Liver (tissue), 10 donors: ENCODE measurements at places on chromosomes 16 and 17.
A peak's percentile ranks its signal among the peaks of the same experiment; 100 is the strongest.

- no peak for DNase-seq
Observed at GRCh38 chr17:77572065-77572601, 386.4 kb upstream of the TNRC6C start.

DNA sequence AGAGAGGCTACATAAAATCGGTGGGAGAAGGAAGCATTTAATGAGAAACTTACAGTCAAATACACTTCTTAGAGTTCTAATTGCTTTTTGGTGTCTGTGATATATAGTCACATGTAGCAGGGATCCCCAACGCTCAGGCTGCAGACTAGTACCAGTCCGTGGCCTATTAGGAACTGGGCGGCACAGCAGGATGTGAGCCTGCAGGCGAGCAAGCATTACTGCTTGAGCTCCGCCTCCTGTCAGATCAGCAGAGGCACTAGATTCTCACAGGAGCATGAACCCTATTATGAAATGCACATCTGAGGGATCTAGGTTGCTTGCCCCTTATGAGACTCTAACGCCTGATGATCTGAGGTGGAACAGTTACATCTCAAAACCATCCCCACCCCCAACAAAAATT is 158.5 kb downstream of the TANC2 start:
- no peak for DNase-seq

DNA sequence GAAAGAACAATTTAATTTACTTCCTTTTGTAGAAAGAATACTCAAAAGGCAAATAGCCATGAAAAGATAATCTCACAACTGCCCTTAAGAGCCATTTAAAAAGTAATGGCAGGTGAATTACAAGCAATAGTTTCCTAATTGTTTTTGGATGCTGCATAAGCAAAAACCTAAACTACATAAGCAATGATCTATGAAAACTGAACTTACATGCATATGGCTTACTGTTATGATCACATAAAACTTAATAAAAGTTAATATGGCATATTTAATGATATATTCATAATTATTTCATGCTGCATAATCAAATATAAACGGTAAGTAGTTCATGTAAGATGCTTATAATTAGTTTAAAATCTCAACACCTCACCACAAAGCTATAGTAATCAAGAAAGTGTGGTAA is 18.6 kb downstream of the BRCA1 start:
- no peak for DNase-seq

DNA sequence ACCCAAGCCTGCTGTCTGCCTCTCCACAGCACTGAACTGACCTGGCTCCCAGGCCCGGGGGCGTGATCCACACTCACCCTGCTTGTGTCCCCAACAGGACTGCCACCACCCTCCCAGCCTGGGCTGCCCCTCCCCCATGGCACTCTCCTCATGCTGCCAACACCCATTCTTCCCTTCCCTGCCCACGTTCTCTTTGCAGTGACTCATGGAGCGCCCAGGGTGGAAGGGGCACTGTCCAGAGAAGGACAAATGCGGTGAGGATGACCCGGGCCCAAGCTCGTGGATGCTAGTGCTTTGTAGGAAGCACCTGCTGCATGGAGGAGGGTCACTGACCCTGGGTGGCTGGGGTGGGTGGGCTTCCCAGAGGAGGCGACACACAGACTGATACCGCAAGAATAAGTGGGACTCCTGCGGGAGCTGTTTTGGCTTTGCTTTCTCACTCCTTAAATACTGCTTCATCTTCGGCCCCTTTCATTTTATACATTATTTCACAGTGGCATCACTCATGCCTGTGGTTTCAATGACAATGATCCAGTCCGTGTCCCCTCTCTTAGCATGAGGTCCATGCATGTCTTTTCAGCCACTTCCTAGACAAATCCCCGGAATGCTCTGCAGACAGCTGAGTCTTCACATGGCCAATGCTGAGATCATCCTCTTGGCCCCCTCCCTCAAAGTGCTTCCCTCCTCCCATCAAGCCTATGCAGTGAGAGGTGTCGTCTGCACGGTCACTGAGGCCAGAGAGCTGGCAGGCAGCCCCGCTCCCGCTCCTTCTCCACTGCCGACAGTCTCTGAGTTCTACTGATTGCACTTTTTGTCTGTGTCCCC is 17.6 kb downstream of the CDK5R1 start:
- DNase-seq, result no peak

DNA sequence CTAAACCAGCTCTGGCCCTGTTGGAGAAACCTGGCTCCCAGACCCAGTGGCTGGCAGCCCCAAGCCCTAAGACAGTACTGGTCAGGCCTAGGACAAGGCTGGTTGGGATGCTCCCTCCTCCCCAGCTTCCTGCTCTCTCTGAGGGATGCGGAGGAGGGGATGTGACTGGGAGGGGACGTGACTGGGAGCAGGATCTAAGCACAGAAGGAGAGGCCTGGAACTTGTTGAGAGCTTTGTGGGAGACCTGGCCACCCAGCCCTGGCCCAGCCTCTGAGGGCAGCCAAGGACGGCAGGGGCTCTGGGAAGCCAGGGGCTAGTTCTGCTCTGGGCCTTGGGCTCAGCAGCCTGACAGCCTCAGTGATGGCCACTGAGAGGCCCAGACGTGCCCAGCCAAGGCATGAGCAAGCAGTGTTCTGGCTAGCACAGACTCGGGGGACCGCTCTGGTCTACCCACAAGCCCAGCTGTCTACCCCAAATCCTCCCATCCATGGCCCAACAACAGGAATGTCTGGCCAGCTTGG is 22.8 kb downstream of the ATP6V0D1 start:
- DNase-seq, result no peak

- no peak for DNase-seq
Observed at GRCh38 chr16:2664574-2664982, 17.7 kb upstream of the KCTD5 start.

GRCh38 chr17:81191646-81192045 is 25.6 kb upstream of the AATK start:
- DNase-seq, result no peak

DNA sequence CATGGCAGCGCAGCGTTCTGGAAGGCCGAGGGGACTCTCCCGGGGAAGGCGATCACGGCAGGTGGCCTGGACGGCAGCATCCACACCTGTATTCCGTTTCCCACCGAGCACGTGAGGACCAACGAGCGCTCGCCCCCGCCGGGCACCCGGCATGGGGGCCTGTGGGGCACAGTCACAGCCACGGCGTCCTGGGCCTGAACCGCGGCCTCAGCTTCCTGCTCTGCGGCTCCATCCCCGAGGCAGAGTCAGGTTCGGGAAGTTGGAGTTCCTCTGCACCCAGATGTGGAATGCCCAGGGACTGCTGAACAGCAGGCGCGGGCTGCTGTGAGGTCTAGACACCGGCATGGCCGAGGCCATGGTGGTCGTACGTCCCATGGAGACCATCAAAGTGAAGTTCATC is 1713.9 kb downstream of the TP53TG3F start:
- DNase-seq, result no peak

GRCh38 chr16:27972500-27972899 is 91.0 kb downstream of the GSG1L start:
- no peak for DNase-seq

- DNase-seq, result no peak
Observed at GRCh38 chr16:69123910-69124309, 8.5 kb downstream of the CHTF8 start.

- no peak for DNase-seq
Observed at GRCh38 chr16:29811896-29812665, at the start of gene PRRT2. TSS of gene PRRT2 (plus strand) at chr16:29812193. CDS start at chr16:29813055, 862 bp downstream.

GRCh38 chr17:38561416-38562214 is 44.1 kb downstream of the SRCIN1 start:
- no peak for DNase-seq

- DNase-seq, result no peak
Observed at GRCh38 chr17:77373299-77374169, 232.8 kb downstream of the SEC14L1 start.

- no peak for DNase-seq
Observed at GRCh38 chr17:74903671-74904070, 10.2 kb upstream of the FADS6 start.

- DNase-seq, result peak; percentile 68
Observed at GRCh38 chr17:61389670-61390478, 9.8 kb upstream of the TBX2 start.

GRCh38 chr17:39213852-39214251 is 11.9 kb downstream of the STAC2 start:
- no peak for DNase-seq

DNA sequence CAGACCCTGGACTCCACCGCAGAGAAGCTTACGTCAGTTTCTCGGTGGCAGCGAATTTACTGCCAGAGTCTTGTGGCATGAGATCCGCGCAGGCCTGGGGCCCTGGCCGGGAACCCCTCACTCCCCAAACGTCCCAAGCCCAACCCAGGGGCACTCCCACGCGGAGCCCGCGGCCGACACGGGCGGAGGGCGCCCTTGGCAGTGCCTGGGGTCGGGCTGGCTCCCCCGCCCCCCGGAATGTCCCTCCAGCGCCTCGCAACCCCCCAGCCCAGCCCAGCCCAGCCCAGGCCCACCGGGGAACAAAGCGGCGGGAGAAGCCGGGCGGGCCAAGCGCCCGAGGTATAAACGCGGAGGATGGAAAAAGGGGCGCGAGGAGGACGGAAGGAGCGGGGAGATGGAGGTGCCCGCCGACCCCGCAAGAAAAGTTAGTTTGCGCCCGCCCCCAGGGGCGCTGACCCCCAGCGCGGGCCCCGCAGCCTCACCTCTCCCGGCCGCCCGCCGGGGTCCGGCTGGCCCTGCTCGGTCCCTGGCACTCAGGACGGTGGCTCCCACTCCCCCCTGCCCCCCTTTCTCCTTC is 330 bp downstream of the CASKIN2 start:
- no peak for DNase-seq

DNA sequence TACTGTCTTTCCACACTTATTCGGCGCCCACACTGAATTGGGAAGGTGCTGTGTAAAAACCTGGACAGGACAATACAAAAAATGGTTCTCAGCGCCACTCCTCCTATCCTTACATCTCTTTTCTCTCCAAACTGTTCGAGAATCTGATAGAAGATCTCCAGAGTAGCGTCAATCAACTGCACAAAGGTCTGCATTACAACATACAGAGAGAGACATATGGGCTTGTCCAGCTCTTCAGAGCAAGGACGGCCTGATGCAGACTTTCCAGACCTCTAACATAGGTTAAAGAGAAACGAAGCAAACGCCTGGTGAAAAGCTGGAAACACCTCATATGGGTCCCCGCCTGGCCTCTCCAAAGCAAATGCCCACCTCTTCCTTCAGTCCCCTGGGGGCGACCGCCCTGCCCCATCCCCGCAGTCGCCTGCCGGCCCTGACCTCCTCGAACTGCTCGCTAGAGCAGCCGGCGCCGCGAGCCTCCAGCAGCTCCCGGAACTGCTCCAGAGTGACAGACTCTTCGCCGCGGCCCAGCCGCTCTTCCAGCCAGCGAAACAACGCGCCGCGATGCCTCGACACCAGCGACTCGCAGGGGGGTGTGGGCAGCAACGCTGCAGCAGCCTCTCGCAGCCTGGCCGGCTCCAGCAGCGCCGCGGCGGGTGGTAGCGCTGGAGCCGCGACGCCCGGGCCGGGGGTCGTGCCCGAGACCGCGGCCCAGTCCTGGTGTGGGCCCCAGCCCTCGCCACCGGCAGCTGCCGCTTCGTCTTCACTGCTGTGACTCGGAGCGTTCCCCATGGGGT is 526 bp downstream of the ZZEF1 start:
- DNase-seq, result peak; percentile 52

DNA sequence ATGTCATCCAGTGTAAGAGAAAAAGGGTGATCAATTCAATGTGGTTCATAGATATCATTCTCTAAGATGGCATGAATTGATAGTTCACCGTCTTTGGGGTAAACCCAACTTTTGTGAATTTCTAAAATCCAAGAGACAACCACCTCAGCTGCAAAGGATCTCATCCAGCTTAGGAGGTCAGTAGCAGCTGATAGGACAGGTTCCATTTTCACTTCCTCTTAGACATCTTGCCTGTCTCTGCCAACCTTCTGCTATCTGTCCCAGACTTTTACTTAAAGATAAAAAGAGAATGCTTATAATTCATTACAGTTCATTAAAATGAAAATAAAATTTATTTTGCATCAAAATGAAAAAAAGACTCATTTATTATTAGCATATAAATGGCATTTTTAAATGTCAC is 468.2 kb downstream of the XYLT1 start:
- DNase-seq, result no peak

- DNase-seq, result no peak
Observed at GRCh38 chr17:79622776-79623175, 11.9 kb upstream of the RBFOX3 start.

DNA sequence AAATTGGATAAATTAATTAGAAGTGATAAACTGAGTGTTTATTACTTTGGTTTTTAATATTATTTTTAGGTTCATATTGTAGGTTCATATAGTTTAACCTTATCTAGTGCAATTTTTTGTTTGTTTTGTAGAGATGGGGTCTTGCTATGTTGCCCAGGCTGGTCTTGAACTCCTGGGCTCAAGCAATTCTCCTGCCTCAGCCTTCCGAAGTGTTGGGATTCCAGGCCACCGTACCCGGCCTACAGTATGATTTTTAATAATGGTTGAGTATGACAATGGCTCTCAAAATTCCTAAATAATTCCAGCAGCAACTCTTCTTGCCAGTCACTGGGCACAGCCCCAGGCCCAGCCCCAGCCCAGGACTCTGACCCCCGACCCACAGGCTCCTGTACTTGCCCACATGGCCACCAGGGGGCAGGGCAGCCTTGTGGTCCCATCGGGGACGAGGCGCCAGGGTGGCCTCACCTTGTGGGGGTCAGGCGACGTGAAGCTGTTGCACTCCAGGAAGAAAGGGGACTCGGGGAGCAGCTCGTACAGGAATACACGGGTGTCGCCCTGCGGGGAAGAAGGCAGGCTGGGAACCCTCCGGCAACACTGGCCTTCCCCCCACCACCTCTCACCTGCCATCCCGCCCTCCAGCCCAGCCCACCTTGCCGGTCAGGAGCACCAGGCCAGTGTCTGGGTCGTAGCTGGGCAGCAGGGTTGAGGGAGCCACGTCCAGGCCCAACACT is 7.9 kb upstream of the PAM16 start:
- peak; percentile 80 for DNase-seq

GRCh38 chr16:71627731-71628181 is 1.8 kb downstream of the MARVELD3 start:
- DNase-seq, result no peak

DNA sequence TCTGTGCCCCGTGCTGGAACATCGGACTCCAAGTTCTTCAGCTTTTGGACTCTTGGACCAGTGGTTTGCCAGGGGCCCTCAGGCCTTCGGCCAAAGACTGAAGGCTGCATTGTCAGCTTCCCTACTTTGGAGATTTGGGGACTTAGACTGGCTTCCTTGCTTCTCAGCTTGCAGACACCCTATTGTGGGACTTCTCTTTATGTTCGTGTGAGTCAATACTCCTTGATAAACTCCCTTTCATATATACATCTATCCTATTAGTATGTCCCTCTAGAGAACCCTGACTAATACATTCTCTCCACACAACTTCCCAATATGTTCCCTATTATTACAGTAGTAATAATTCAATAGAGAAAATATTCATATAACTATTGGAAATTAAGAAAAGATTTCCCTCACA is 9.2 kb upstream of the ASGR2 start:
- no peak for DNase-seq

- DNase-seq, result no peak
Observed at GRCh38 chr17:78905116-78905515, 2.1 kb upstream of the CEP295NL start.

GRCh38 chr16:17318238-17318637 is 152.5 kb downstream of the XYLT1 start:
- no peak for DNase-seq

- DNase-seq, result no peak
Observed at GRCh38 chr16:3017794-3018506, at the start of gene CLDN6. TSS of gene CLDN6 (minus strand) at chr16:3018183. CDS start at chr16:3016021, 2,162 bp downstream.

- DNase-seq, result no peak
Observed at GRCh38 chr17:21001111-21001812, 41.5 kb downstream of the USP22 start.
